ENCODE measurements at places on chromosomes 4 and X.

GRCh38 chrX:155056471-155056870 lies 14.5 kb downstream of the CMC4 start:
- DNase-seq, result no peak

DNA sequence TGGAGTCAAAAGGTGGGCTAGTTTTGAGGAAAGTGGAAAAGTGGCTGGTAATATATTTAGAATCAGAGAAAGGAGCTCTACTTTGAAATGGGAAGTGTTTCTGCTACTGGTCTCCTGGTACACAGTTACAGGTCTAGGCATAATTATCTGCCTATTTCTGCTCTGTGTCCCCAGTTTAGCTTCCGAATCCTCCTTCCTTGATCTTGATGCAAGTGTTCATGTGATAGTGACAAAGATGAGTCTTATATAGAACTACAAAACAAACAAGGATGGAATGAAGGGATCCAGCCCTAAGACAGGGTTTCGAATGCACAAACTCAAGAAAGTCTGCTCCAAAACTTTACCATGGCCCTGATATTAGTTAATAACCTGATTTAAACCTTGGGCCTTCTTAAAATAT lies 580.2 kb downstream of the INPP4B start:
- no peak for DNase-seq

DNA sequence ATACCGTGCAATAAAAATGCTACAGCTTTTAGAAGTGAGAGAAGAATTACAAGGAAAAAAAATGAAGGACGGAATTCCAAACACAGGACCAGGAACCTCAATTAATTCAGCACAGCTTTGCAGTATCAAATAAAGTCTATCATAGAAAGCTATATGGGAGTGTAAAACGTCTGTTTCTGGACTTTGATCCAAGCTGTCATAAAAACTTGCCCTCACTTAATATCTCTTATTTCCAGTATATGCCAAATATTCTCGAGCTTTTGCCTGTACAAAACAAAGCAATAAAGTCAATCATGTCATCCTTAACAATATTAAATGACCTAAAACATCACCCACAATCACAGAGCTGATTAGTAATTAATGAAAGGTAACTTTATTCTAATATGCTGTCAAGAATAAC lies 4.2 kb downstream of the PDE5A start:
- no peak for DNase-seq

DNA sequence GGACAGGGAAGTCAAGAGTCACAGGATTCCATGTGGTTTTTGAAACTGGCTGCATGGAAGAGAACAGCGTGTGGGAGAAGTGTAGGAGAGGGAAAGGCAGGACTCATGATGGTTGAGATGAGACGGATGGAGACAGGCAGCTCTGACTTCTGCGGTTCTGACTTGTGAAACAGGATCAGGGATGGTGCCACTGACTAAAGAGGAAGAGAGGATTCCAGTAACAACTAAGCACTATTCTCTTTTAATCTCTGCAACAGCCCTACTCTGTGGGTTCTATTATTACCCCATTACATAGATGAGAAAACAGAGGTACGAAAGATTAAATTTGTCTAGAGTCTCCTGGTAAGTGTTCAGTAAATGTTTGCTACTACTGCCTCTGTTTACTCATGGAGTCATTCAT lies 156.3 kb downstream of the CBR4 start:
- no peak for DNase-seq

DNA sequence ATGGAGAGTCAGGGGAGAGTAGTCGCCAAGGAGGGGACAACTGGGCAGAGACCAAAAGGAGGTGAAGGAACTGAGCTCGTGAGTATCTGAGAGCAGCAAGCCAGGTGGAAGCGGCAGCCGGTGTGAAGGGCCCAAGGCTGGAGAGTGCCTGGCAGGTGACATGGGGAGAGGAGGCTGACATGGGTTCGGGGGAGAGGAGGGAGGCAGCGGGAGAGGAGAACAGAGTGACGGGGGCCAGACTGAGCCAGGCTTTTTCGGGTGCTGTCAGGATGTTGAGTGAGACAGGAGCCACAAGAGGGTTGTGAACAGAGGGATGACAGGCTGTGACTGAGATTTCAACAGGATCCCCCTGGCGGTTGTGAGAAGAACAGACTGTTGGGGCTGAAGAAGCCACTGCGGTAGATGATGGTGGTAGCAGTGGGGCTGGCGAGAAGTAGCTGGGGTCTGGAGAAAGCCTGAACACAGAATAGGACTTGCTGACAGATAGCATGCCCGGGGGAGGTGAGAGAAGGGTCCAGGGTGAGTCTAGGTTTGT lies 5.7 kb downstream of the ELK1 start:
- no peak for DNase-seq

DNA sequence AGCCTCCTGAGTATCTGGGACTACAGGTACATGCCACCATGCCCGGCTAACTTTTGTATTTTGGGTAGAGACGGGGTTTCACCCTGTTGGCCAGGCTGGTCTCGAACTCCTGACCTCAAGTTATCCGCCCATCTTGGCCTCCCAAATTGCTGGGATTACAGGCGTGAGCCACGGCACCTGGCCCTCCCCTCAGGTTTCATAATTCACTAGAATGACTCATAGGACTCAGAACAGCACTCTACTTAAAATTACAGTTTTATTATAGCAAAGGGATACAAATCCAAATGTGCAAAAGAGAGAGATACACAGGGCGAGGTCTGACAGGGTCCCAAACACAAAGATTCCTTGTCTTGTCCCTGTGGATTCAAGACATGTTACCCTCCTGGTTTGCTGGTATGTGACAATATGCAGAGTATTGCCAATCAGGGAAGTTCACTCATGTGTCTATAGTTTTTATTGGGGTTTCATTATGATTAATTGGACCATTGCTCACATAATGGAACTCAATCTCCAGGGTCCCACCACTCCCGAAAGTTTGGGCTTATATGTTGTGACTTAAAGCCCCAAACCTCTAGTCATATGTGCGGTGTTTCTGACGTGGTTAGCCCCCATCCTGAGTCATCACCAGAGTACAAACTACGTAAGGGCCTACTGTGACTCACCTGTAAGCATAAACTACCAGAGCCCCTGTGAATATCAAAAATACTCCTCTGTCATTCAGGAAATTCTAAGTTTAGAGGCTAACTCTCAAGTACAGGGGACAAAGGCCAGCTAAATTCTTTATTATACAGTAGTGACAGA lies 5.2 kb downstream of the YIPF6 start:
- no peak for DNase-seq

- no peak for DNase-seq
Measured at GRCh38 chr4:123649645-123650391, 253.2 kb downstream of the SPRY1 start.

DNA sequence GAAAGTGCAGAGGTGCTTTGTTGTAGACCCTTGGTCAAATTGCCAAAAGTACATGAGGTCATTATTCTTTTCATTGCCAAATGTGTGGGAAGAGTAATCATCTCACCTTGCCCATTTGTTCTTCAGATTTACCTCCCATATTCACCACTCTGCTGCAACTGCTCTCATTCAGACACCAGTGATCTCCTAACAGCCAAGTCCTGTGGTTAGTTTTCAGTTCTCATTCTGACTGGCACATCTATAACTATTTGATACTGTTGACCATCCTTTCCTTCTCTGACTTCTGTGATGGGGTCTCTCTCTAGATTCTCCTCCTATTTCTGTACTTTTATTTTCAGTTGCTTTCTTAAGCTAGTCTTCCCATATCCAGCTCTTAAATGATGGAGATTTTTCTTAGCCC lies 39.8 kb downstream of the GRIA3 start:
- no peak for DNase-seq

- no peak for DNase-seq
Measured at GRCh38 chrX:30795981-30796958, 92.8 kb downstream of the TAB3 start.

- peak; percentile 69 for DNase-seq
Measured at GRCh38 chr4:121668368-121669162, 28.2 kb downstream of the ANXA5 start.

- no peak for DNase-seq
Measured at GRCh38 chr4:53644607-53645006, 53.3 kb upstream of the LNX1 start.

GRCh38 chrX:109352066-109352588 lies 129.8 kb downstream of the GUCY2F start:
- DNase-seq, result no peak

GRCh38 chr4:119053245-119053644 lies 82.4 kb upstream of the MYOZ2 start:
- DNase-seq, result no peak

GRCh38 chr4:106503116-106504050 lies 134.8 kb upstream of the GIMD1 start:
- DNase-seq, result no peak

- no peak for DNase-seq
Measured at GRCh38 chr4:110085131-110085530, 113.3 kb downstream of the ELOVL6 start.

GRCh38 chr4:76850010-76850441 lies 47.9 kb downstream of the SOWAHB start:
- peak; percentile 73 for DNase-seq

DNA sequence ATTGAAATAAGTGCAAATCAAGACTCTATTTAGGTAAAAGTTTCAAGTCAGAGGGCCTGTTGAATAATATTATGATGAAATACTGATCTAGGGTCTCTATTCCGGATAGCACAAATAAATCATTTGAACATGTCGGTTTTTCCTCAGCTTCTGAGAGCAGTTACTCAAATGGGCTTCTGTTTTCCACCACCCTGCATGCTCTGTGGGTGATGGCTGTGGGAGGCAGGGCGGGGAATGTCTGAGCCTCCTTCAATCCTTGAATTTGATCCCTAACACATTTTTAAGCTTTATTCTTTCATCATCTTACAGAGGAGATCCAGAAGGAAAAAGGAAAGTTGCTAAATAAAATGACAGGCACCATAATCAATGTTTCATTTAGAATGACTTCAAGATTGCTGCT lies 8.5 kb downstream of the UNC5C start:
- DNase-seq, result no peak

- DNase-seq, result peak; percentile 45
Measured at GRCh38 chrX:110415440-110416170, 57.0 kb downstream of the RTL9 start.

DNA sequence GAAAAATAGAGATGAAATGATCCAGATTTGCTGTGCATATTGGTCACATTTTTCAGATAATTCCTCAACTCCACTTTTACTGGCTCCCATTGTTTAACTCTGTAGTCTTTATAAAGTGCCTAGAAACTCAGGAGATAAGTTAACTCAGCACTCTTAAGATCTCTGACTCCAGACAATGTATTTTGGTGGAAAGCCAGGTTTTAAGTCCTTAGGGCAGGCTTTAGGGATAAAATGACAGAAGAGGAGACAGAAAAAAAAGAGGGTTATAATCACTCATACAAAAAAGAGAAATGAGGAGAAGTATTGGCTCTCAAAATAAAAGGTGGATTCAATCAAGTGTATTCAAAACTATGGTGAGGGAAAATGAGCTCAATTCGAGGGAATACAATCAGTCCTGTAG lies 674.8 kb upstream of the INTU start:
- DNase-seq, result no peak

DNA sequence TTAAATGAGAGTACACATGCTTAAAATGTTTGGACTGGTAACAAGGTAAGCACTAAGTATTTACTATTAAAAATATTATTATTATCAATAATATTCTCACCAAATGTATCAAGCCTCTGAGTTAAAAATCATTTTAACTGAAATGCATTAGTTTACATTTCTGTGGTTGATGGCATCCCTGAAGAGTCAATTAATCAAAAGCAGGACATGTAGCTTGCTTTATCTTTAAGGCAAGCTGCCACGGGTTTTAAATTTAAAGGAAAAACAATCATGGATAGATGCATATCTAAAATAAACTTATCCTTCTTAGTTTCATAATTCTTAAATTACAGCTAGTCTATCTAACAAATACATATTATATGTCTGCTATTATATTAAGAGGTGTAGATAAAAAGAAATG lies 584.8 kb upstream of the INTU start:
- DNase-seq, result no peak

- no peak for DNase-seq
Measured at GRCh38 chrX:137040113-137040794, 6.5 kb upstream of the GPR101 start.

DNA sequence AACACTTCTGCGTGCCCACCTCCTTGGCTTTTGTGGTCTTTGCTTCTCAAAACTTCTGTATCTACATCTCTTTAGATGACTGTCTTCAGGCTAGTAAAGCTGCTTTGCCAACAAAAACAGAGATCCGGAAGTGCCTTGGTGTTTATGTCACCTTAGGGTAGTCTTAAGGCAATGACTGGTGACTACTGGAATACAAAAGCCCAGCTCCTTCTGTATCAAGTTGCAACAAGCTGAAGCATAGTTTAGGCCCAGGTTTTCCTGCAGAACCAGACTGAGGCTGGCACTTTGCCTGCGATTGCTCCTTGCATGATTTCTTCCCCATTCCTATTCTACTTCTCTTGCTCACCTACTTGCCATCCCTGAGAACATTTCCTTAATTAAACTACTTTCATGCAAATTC lies 333.8 kb downstream of the DMD start:
- DNase-seq, result no peak

- DNase-seq, result no peak
Measured at GRCh38 chr4:188006285-188006848, 10.8 kb downstream of the ZFP42 start.

- DNase-seq, result peak; percentile 30
Measured at GRCh38 chr4:38119668-38120385, 159.6 kb downstream of the PTTG2 start.

- no peak for DNase-seq
Measured at GRCh38 chr4:156113138-156113765, 159.6 kb upstream of the CTSO start.

DNA sequence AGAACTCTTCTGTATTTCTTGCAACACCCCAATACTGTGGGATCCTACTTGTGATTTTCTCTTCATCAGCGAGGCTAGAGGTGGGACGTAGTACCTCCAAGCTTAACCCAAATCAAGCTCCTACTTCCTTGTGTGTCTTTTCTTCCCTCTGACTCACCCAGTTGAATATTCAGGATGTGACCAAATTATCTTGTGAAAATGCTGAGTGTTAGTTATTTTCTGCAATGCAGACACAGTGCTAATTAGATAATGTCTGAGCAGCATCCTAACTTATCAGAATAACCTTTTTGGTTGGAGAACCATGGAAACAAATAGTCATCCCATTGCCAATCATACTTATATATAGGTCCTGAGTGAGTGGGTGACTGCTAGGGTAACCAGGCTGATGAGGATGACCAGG lies 2.4 kb downstream of the MEPE start:
- DNase-seq, result no peak

- no peak for DNase-seq
Measured at GRCh38 chrX:131734621-131735020, 190.7 kb downstream of the OR13H1 start.

- no peak for DNase-seq
Measured at GRCh38 chrX:10728806-10729389, 108.5 kb upstream of the MID1 start.

GRCh38 chr4:94451051-94451694 lies 569 bp upstream of the PDLIM5 start:
- no peak for DNase-seq

GRCh38 chrX:46340696-46341095 lies 204.5 kb downstream of the ZNF674 start:
- no peak for DNase-seq

DNA sequence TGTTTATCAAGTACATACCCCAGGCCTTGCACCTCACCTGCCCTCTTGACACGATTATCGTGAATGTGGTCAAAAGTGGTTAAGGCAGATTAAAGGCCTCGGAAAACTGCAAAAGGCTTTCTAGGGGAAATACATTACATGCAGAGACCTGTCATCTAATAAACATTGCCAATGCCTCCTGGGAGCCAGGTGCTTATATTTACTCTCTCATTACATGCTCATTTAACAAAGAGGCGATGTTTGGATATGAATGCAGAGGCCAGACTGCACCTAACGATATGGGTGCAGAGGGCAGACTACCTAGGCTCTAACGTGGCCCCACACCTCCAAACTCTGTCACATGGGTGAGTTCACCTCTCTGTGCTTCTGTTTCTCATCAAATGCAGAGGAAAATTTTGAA lies 14.5 kb downstream of the CRMP1 start:
- DNase-seq, result no peak

All from HS-27A (cell line).